ENCODE measurements at places on chromosomes 1 and 21.

GRCh38 chr1:58780836-58781452, 2.9 kb downstream of the JUN start:
- peak; percentile 61 for DNase-seq

DNA sequence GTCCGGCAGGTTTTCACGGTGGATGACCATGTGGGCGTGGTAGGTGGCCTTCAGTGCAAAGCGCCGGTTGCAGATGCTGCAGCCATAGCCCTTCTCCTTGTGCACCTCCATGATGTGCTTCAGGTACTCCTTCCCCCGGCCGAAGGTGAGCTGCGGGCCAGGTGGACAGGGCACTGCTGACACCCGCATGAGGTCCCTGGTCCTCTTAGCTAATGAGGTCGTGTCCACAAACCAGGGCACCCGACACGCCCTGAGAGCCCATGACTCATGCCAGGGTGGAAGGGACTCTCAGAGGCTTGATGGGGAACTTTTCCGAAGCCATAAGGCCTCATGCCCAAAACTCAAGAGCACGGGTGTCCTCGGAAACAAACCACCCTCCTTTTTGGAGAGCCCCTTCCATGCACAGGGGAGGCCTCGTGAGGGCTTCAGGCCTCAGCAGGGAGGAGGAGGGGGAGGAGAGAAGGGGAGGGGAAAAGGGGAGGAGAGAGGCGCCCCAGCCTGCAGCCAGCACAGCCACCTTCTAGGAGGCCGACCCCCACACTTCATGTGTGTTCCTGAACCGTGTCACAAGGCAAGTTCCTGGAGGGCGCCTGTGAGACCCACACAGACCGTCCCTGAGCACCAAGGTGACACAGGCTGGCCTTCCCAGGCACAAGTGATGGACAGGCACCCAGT, 54.4 kb upstream of the RIPK4 start:
- no peak for DNase-seq

GRCh38 chr1:21590934-21591333, 78.2 kb downstream of the RAP1GAP start:
- no peak for DNase-seq

DNA sequence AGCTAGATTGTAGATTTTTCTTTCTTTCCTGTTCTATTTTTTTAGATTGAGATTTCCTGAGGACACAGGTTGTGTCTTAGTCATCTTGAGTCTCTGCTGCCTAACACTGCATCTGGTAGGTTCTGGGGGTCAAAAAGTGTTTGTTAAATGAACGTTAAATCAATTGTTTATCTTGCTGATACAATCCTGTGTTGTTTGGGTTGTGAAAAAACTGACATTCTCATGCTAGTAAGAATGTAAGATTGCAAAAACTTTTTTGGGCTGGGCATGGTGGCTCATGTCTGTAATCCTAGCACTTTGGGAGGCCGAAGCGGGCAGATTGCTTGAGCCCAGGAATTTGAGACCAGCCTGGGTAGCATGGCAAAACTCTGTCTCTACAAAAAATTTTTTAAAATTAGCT, 3.4 kb downstream of the CTSK start:
- no peak for DNase-seq

- peak; percentile 80 for DNase-seq
Measured at GRCh38 chr21:29078869-29079767, 5.7 kb upstream of the CCT8 start.

DNA sequence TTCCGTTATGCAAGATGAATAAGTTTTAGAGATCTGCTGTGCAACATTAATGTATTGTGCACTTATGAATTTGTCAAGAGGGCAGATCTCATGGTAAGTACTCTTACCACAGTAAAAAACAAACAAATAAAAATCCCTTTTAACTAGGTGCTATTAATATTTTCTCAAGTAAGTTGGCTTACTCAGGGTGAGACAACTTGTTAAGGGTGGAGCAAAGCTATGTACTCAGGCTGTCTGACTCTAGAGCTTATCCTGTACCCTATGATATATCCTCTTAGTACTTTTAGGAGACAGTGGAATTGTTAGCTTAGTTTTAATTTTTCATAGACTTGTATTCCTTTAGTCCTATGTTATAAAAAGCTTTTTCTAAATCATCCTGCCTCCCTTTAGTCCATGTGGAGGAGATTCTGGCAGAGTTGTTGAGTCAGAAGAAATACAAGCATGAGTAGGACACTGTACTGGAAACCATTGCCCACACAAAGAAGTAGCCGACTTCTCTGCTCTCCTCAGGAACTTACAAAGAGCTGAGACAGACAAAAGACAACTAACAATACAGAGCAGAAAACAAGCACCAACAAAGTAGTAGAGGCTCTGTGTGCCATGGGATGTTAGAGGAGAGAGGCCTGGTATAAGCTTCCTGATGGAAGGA, 49.2 kb downstream of the S1PR1 start:
- no peak for DNase-seq

- no peak for DNase-seq
Measured at GRCh38 chr1:65590279-65590678, 169.8 kb downstream of the LEPR start.

DNA sequence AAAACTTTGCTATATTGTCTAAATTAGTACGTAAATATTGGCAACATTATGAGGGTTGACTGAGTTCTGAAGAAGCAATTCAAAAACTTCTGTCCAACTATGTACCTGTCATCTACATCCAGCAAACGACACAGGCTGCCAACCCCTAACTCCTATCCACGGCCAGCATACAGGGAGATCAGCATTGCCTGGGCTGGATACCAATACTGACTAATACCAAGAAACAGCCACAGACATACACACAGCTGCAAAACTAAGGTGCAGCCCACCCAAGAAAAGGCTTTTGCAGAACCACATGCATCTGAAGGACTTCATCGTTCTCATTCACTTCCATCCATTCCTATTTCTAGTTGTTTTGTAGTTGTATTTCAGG, 2.0 kb downstream of the KIAA0319L start:
- DNase-seq, result no peak

- DNase-seq, result no peak
Measured at GRCh38 chr1:177800400-177801088, 169.3 kb downstream of the SEC16B start.

DNA sequence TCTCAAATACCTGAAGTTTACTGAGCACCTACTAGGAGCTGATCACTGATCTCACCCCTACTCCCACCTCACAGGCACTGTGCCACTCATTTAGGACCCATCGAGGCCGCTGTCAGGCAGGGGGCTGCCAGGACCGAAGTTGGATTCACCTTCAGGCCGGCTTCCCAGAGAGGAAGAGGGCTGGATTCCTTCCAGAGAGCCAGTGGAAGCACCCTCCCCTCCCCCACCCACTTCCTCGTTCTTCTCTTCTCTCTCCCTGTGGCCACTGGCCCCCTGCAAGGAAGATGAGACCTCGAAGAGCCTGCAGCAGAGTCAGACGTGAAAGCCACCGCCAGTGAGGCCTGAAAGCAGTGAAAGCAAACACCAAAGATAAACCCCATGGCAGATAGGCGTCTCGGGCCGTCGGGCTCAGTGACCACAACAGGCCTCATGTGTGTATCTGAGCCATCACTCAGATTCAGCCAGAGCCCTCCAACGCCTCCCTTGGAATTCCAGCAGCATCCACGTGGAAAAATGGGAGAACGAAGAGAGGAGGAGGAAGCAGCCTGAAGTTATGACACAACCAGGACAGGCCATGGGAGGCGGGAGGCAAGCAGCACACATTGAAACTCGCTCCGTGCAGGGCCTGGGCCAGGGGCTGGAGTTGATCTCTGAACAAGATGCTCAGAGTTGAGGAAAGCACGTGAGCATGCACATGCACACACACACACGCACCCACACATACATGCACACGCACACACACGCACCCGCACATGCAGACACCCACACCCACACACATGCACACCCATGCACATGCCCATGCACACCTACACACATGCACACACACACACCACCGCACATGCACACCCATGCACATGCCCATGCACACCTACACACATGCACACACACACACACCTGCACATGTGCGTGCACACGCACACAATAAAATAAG, 6.2 kb upstream of the AGTRAP start:
- DNase-seq, result no peak

DNA sequence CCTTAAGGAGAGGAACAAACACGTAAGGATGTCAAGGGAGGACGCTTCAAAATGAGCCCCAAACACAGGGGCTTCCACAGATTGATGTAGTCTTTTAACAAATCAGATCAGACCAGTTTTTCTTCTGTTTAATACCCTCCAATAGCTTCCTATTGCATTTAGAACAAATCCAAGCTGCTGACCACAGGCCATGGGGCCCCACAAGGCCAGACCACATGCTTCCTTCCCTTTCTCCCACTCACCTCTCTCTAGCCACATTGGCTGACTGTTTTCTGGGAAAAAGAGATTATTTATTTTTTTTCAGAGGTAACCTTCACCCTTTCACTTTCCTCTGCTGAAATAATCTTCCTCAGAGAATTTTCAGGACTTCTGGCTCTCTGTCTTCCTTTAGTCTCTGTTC, 380.6 kb downstream of the SIPA1L2 start:
- no peak for DNase-seq

DNA sequence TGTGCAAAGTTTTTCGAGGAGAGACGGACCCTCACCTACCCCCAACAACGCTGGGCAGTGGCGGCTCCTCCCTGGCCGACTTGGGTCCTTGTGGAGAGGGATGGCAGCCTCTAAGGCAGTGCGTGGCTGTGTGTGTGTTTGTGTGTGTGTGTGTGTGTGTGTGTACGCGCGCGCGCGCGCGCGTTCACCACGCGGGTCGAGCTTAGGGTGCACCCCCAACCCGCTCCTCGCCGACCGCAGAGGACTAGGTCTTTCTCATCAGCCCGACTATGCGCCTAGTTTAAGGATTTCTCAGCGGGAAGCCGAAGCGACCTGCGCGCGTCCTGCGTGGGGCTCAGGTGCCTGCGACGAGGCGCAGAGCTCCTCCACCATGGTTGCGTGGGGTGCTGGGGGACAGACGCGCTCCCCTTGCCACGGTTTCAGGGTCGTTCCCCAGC, 940 bp downstream of the SOX13 start:
- DNase-seq, result no peak

DNA sequence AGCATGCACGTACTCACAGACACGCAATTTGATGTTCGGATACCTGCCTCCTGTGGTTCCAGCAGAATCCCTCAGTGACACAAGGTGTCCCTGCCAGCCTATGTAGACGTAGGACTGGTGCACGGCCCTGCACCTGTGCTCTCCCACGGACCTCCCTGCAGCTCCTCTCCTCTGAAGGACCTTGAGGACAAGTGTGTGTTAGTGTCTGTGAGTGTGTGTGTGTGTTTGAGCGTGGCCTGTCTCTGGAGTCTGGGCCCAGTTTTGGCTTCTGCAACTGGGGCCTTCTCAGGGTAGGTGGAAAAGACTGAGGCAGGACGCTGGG, 22.5 kb upstream of the DMBX1 start:
- DNase-seq, result no peak

DNA sequence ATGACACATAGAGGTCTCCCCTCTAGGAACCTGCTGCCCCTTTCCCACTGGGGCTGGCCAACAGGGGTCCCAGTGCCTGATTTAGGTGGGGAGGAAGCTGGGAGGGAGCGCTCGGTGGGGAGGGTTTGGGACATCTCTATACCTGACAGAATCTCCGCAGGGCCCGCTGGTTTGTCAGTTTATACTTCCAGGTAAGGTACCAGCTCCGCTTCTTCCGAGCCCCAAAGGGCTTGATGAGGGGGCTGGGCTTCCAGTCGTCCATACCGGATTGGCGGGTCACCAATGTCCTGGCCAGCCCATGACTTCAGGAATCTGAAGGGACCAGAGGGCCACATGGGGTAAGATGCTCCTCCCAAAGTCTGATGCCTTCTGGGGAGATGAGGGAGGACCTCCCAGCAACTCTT, 672 bp downstream of the POMGNT1 start:
- DNase-seq, result no peak

GRCh38 chr21:41767606-41768436, 969 bp upstream of the RIPK4 start:
- no peak for DNase-seq

DNA sequence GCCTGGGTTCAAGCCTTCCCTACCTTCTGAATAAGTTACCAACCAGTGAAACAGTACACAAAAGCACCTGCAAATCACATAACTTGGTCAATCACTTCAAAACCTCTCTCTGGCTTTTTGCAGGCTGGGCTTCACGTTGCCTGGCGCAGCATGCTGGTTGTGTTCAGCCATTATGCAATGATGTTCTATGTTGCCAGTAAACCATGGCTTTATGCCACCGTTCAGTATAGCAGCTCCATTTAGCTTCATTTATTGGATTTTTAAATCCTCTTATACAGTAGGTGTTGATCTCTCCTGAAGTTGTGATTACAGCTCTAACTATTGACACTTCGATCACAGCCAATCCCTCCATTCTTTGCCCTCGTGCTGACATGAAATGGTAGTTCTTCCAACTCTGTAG, 233.6 kb upstream of the PTBP2 start:
- DNase-seq, result no peak

- no peak for DNase-seq
Measured at GRCh38 chr1:243438815-243439214, 183.0 kb downstream of the SDCCAG8 start.

DNA sequence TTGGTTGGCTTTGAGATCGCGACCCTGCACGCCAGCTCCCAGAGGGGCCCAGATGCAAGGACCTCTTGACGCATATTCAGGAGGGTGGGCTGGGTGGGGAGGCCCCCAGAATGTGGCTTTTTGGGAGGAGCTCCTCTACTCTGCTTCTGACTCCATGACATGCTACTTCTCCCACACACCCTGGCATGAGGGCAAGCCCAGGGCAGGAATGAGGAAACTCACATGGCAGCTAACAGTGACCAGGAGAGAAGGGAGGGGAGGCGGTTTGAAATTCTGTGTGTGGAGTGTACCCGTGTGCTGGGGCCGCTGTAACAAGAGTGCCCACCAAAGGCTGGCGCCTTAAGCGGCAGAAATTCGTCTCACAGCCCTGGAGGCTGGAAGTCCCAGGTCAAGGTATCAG, 61.3 kb upstream of the GPR153 start:
- DNase-seq, result no peak

DNA sequence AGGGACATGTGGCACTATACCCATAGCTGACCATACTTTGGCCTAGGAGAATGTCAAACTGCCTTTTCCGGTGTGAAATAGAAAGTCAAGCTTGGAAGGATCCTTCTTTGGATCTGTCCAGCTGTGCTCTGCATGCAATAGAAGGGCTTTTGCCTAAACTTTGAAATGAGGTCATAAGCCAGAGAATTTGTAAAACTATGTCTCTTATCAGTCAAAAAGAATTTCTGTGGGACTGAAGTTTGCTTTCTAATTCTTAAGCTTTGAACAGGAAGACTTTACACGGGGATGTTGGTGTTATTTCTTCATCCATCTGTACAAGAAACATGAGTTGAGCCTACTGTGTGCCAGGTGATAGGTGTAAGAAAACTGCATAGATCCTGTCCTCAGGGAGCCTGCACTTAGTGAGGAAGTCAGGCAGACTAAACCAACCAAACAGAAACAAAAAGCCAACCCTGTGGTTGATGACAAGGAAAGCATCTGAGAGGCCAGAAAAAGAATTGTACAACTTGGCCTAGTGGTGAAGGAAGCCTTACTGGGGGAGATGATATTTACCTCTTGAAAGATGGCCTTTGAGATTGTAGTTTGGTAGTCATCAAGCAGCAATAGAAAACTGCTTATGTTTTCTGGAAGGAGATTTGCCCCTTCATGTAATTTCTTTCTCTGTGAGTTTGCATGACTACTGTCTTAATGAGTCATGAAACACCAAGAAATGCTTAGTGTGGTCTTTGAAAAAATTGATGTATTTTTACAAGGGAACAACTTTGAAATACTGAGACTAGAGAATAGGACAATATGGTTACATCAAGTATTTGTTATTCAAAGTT, 24.8 kb downstream of the TGFB2 start:
- no peak for DNase-seq

- no peak for DNase-seq
Measured at GRCh38 chr1:226702318-226702956, 36.6 kb downstream of the ITPKB start.

GRCh38 chr1:15152318-15153183, 996 bp upstream of the TMEM51 start:
- DNase-seq, result no peak
